ENCODE measurements at places on chromosomes 6 and 20. TPM values are rescaled to one million over a fixed set of nuclear protein-coding genes. Genes with fewer than 3 reads are reported as not detected.

DNA sequence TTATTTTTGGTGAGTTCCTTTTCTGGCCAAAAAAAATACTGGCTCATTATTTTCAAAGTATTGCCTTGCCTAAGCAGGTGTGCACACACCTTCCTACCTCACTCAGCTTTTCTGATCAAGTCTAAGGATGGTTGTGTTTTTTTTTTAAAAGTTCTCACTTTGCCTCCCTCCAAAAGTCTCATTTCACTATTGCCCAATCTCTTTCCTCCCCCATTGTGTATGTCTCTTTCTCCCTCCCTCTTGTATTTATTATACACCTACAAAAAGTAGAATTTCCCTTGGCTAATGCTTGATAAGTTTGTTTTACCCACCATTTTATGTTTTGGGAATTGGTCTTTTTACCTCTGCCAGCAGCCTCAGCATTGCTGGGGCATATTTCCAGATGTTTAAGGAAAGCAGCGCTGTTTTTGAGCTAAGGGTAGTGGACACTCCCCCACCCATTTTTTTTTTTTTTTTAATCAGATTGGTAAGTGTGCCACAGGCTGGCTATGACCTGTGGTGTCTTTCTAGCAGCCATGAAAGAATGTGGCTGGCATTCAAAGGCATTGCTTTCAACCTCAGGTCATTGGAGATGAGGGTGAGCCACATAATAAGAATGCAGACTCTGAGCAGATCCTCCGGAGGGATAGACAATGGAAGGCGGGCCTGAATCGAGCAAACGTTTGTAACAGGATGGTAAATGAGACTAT, 668.6 kb downstream of the UTRN start:
- DNase-seq: no peak

- DNase-seq: no peak
Measured at GRCh38 chr6:15913573-15913972, 215.3 kb upstream of the MYLIP start.

GRCh38 chr20:24528583-24529368, 59.3 kb downstream of the SYNDIG1 start:
- no peak for DNase-seq

GRCh38 chr6:155228546-155229166, 35.2 kb upstream of the CLDN20 start:
- DNase-seq: no peak

GRCh38 chr6:72741083-72741482, 119.2 kb downstream of the KCNQ5 start:
- no peak for DNase-seq

GRCh38 chr6:17165383-17165782, 63.5 kb downstream of the STMND1 start:
- no peak for DNase-seq

- DNase-seq: no peak
Measured at GRCh38 chr20:11642866-11643265, 274.8 kb upstream of the BTBD3 start.

GRCh38 chr6:88997327-88997726, 33.9 kb upstream of the RNGTT start:
- DNase-seq: no peak

GRCh38 chr6:157402996-157403685, 22.2 kb downstream of the ZDHHC14 start:
- DNase-seq: no peak

DNA sequence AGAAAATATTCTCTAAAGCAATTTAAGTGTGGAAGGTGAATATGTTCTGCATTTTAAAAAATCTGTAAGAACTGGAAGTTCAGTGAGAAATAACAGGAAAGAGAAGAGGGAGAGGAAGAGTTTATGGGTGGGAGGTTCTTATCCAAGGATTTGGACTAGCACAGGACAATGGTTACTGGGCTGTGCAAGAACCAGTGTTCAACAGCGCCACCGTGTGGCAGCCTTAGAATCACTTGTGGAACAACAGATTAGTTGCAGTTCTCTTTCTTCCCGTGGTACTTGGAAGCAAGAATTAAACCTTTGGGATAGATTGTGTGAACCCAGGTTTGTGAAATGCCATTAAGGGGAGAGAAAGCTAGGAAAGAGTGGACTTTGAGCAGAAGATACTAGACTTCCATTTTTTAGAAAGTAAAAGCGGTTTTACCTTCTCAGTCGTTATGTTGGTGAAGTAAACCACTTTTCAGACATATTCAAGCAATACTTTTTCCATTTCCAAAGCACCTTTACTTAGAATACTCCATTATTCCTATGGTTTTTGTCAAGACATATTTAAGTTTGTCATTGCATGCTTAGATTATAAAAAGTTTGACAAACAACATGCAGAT, 436.7 kb downstream of the RNF144B start:
- DNase-seq: no peak

DNA sequence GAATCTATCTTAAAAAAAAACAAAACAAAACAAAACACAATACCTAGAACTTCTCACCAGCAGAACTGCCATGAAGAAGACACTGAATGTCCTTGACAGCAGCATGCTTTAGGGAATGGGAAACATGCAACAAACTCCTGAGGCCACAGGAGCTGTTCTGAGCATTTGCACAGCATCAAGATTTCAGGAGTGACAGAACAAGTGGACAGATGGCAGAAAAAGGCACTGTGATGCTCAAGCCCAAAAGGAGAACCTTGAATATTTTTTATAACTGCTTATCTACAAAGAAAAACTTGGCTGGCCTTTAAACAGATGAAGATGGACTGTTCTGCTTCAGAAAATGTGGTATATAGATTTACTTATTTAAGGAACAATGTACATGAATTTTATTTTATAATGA, 158.9 kb downstream of the RALGAPA2 start:
- DNase-seq: no peak

DNA sequence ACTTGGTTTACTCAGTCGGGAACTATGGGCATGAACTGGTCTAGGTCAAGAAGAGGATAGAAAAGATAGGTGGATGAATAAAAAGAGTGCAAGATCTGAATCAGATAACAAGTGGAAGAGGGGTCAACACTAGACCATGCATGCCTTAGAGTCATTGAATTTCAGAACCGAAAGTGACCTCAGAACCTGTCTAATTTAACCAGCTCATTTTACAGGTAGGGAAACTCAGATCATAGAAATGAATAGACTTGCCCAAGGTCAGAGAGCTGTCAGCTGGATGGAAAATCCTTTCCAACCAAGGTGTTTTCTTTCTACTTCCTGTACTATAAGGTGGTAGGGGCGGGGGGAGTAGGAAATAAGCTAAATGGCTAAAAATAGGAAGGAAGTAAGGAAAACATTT, 121.4 kb upstream of the ADGRF1 start:
- no peak for DNase-seq

The TSPO2 gene
- total RNA-seq: not detected

The NKX2-2 gene
- total RNA-seq: not detected

The LAMA5 gene
- 623 TPM for total RNA-seq

The PHACTR3 gene
- total RNA-seq: 2.4 TPM

The UNC5CL gene
- 6.9 TPM for total RNA-seq

The RTN4IP1 gene
- 1.8 TPM for total RNA-seq

The FILIP1 gene
- total RNA-seq: 2.3 TPM

The ACTL10 gene
- 4.9 TPM for total RNA-seq

Data from suprapubic skin (tissue), 4 donors.